Aorta (tissue), 5 donors: ENCODE measurements at places on chromosomes 16 and 17. TPM values are rescaled to one million over a fixed set of nuclear protein-coding genes. Genes with fewer than 3 reads are reported as not detected.

TEKT1 gene
- total RNA-seq, result not detected

EPX gene
- not detected for total RNA-seq

GRCh38 chr16:48602356-48603014 lies 7.5 kb downstream of the N4BP1 start:
- H3K27ac ChIP-seq, result no peak overlapping the region
- no peaks in the 10 kb centered on the region for H3K36me3 ChIP-seq

DRC3 gene
- total RNA-seq, result 2.0 TPM

DNA sequence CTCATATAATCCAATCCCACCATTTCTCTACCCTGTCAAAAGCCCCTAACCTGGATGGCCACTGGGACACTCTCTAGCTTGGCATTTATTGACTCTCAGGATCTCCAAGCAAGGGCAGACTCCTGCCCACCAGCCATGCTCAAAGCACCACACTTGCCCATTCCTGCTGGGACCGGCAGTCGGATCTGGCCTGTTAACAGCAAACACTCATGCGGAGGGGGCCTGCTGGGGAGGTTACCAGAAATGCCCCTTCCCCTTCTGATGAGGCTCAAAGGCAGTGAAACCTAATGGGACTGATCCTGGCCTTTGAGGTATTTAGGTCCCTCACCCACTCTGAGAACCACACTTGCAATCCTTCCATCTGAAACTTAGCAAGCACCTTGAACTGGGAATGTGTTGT lies 6.5 kb upstream of the CCL1 start:
- H3K27ac ChIP-seq, result no peak overlapping the region
- no peaks in the 10 kb centered on the region for H3K36me3 ChIP-seq
- H3K4me1 ChIP-seq, result no peaks in the 10 kb centered on the region
- H3K4me3 ChIP-seq, result no peak overlapping the region
- no peak for DNase-seq

- no peak overlapping the region for H3K27ac ChIP-seq
- peak; percentile 50 for DNase-seq
- H3K4me3 ChIP-seq, result no peak overlapping the region
- H3K4me1 ChIP-seq, result no peaks in the 10 kb centered on the region
Measured at GRCh38 chr17:6558932-6559752, 2.8 kb upstream of the PITPNM3 start.

YWHAE gene
- 277 TPM for total RNA-seq

- DNase-seq, result no peak
- H3K27me3 ChIP-seq, result no peaks in the 10 kb centered on the region
- no peaks in the 10 kb centered on the region for H3K4me1 ChIP-seq
- H3K27ac ChIP-seq, result no peak overlapping the region
- no peaks in the 10 kb centered on the region for H3K36me3 ChIP-seq
- H3K4me3 ChIP-seq, result no peak overlapping the region
Measured at GRCh38 chr16:48317614-48318315, 67.4 kb downstream of the SIAH1 start.

- no peak overlapping the region for H3K4me3 ChIP-seq
- H3K27me3 ChIP-seq, result no peaks in the 10 kb centered on the region
- H3K27ac ChIP-seq, result no peak overlapping the region
- DNase-seq, result no peak
- no peaks in the 10 kb centered on the region for H3K4me1 ChIP-seq
Measured at GRCh38 chr16:84329843-84330684, 35.4 kb downstream of the WFDC1 start.

- H3K27me3 ChIP-seq, result no peaks in the 10 kb centered on the region
- no peaks in the 10 kb centered on the region for H3K36me3 ChIP-seq
- H3K27ac ChIP-seq, result peak overlapping the region; percentile 28
Measured at GRCh38 chr17:32831627-32832243, 45.2 kb downstream of the MYO1D start.

KRT35 gene
- not detected for total RNA-seq

KCNAB3 gene
- 1.9 TPM for total RNA-seq

- H3K4me3 ChIP-seq, result no peak overlapping the region
- no peak overlapping the region for H3K27ac ChIP-seq
- no peaks in the 10 kb centered on the region for H3K27me3 ChIP-seq
- DNase-seq, result no peak
Measured at GRCh38 chr17:61395983-61396585, 3.6 kb upstream of the TBX2 start.

FOXJ1 gene
- not detected for total RNA-seq

DNA sequence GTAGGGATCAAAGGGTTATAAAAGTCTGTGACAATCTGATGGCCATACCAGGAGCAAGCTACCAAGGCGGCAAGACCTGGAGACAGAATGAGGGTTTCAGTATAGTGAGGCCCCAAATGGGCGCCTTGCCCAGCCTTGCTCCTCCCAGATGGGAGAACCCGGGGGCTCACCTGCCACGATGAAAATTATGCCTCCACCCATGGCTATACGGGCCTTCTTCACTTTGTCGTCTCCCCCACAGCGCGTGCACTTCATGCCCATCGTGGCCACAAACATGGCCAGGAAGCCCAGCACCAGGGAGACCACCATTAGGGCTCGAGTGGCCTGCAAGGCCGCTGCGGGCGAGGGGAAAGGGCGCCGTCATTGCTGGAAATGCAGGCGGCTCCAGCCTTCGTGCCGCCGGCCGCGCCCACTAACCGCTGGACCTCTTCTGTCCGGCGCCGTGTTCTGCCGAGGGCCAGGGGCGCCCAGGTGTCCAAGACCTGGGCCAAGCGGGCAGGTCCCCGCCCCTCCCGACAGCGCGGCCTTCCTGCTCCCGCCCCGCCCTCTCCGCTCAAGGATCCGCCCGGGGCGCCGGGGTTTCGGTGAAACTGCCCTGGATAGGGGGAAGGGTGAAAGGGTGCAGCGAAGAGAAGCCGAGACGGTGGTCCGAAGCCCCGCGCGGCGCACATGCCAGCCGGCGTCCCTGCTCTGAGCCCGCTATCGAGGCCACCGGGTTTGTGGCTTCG lies 1.5 kb downstream of the CLDN7 start:
- H3K27me3 ChIP-seq, result no peaks in the 10 kb centered on the region
- H3K36me3 ChIP-seq, result peaks cover 5% of the 10 kb centered on the region
- peak; percentile 65 for DNase-seq
- no peak overlapping the region for H3K27ac ChIP-seq

DNA sequence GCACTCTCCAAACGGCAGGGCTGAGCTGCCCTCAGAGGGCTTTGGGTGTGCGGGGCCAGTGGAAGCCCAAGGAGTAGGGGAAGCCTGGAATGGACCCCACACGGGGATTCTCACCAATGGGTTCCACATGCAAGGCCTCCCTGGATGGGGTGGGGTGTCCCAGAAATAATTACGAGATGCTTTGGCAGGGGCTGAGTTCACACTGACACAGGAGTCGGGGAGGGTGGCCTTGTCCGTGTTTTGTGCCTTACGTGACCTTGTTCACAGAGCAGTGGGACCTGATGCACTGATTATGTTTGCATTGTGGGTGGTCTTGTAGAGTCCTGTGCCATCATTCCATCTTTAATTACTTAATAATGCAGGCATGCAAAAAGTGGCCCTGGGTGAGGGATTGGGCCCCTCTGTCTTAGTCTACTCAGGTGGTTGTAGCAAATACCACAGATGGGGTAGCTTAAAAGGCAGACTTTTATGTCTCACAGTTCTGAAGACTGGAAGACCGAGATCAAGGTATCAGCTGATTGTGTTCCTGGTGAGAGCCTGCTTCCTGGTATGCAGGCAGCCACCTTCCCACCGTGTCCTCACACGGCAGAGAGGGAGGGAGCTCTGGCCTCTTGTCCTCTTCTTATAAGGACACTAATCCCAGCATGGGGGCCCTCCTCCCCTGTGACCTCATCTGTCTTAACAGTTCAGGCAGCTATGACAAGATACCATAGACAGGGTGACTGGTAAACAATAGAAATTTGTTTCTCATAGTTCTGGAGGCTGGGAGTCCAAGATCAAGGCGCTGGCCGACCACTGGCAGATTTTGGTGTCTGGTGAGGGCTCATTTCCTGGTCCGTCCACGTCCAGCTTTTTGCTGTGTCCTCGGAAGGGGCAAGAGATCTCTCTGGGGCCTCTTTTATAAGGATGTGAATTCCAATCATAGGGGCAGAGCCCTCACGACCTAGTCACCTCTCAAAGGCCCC lies 239.4 kb downstream of the IRF8 start:
- no peak overlapping the region for H3K27ac ChIP-seq

- H3K4me3 ChIP-seq, result no peak overlapping the region
- DNase-seq, result no peak
- H3K36me3 ChIP-seq, result no peaks in the 10 kb centered on the region
- H3K4me1 ChIP-seq, result no peaks in the 10 kb centered on the region
Measured at GRCh38 chr17:40480501-40481003, 20.9 kb downstream of the TNS4 start.

ZNF267 gene
- 17.7 TPM for total RNA-seq

DNA sequence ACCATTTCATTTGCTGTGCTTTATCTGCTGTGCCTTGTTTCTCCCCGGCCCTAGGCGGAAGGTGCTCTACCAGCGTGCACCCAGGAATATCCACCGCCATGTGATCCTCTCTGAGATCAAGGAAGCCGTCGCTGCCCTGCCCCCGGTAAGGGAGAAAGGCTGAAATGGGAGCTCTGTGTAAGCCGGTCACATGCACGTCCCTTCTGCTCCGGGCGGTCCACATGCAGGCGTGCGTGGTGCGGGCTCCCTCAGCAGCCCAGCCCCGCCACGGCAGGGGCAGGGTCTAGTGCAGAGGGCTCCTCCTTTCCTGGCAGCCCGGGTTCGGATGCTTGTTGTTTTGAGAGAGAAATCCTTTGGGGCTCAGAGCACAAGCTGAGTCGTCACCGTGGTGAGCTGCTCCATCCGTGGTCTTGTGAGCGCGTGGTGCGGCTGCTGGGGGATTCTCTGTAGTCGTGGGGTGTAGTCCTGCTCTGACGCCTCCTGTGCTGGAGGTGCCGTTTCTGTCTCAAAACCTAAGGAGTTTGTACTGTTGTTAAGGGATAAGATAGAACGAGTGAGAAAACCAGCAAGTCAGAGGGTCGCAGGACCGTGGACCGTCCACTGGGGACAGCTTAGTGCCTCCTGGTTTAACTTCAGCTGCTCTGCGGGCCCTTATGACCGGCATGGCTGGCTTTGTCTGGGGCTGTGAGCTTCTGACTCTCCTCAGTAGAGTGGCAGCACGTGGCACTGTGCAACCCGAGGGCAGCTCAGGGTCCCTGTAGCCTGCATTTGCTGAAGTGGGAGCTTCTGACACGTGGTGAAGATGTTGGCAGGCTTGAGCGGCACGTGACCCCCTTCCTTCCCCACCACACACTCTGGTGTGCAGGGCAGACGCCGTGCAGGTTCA lies 12.3 kb upstream of the MC1R start:
- H3K4me3 ChIP-seq, result no peak overlapping the region
- DNase-seq, result no peak
- no peaks in the 10 kb centered on the region for H3K36me3 ChIP-seq
- no peaks in the 10 kb centered on the region for H3K4me1 ChIP-seq
- H3K27ac ChIP-seq, result no peak overlapping the region

GRCh38 chr17:13353590-13353989 lies 248.1 kb downstream of the HS3ST3A1 start:
- DNase-seq, result no peak
- H3K36me3 ChIP-seq, result no peaks in the 10 kb centered on the region
- H3K4me3 ChIP-seq, result no peak overlapping the region
- no peaks in the 10 kb centered on the region for H3K27me3 ChIP-seq
- no peak overlapping the region for H3K27ac ChIP-seq

AANAT gene
- total RNA-seq, result not detected

MIS12 gene
- 16.1 TPM for total RNA-seq

SOX9 gene
- total RNA-seq, result 3.8 TPM
